Mesendoderm (in vitro differentiated cells): ENCODE measurements at places on chromosomes 7 and 10.

- peak; percentile 59 for DNase-seq
These were observed 323.4 kb downstream of the WDR37 start for GRCh38 chr10:1379601-1380000.

- peak; percentile 72 for DNase-seq
These were observed 4.6 kb downstream of the TRPV6 start for GRCh38 chr7:142880876-142881505.

GRCh38 chr10:110058212-110058611 lies 50.4 kb downstream of the ADD3 start:
- no peak for DNase-seq

GRCh38 chr7:134512271-134512670 lies 15.1 kb upstream of the AKR1B10 start:
- no peak for DNase-seq

GRCh38 chr10:103106539-103106938 lies 86.5 kb downstream of the NT5C2 start:
- no peak for DNase-seq

GRCh38 chr10:32072025-32072800 lies 16.0 kb upstream of the KIF5B start:
- peak; percentile 90 for DNase-seq

GRCh38 chr7:158842486-158842885 lies 13.2 kb upstream of the ESYT2 start:
- DNase-seq, result no peak

- DNase-seq, result no peak
These were observed 149.3 kb downstream of the SH3PXD2A start for GRCh38 chr10:103706047-103706446.

GRCh38 chr7:56174875-56175760 lies 58.9 kb upstream of the NUPR2 start:
- no peak for DNase-seq

GRCh38 chr10:97028126-97028831 lies 157.5 kb downstream of the SLIT1 start:
- no peak for DNase-seq

DNA sequence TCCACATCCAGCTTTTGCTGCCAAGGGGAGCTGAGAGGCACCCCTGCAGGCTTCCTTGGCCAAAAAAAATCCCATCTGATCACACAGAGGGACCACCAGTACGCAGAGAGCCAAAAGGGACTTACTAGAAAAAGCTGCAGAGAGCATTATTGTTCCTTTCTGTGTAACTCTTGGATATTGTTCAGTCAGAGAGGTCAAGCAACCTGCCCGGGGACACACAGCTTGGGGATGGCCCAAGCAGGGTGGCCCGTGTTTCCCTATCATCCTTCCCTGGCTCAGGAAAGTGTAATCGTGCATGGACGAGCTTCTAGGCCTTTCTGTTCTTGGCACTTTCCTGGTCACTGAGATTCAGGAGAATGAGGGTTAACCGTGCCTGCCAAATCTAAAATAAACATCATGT lies 84.1 kb upstream of the SH2B2 start:
- no peak for DNase-seq

GRCh38 chr7:157089100-157089610 lies 49.6 kb upstream of the UBE3C start:
- no peak for DNase-seq

- peak; percentile 23 for DNase-seq
These were observed 118.4 kb upstream of the PDLIM1 start for GRCh38 chr10:95408983-95409873.

GRCh38 chr7:12637819-12638592 lies 49.4 kb upstream of the ARL4A start:
- DNase-seq, result no peak

- peak; percentile 70 for DNase-seq
These were observed 14.6 kb downstream of the VOPP1 start for GRCh38 chr7:55557666-55558188.

GRCh38 chr10:47247148-47248059 lies 52.6 kb upstream of the GDF10 start:
- DNase-seq, result no peak

- DNase-seq, result peak; percentile 39
These were observed 414.0 kb upstream of the MKI67 start for GRCh38 chr10:128540128-128540762.

DNA sequence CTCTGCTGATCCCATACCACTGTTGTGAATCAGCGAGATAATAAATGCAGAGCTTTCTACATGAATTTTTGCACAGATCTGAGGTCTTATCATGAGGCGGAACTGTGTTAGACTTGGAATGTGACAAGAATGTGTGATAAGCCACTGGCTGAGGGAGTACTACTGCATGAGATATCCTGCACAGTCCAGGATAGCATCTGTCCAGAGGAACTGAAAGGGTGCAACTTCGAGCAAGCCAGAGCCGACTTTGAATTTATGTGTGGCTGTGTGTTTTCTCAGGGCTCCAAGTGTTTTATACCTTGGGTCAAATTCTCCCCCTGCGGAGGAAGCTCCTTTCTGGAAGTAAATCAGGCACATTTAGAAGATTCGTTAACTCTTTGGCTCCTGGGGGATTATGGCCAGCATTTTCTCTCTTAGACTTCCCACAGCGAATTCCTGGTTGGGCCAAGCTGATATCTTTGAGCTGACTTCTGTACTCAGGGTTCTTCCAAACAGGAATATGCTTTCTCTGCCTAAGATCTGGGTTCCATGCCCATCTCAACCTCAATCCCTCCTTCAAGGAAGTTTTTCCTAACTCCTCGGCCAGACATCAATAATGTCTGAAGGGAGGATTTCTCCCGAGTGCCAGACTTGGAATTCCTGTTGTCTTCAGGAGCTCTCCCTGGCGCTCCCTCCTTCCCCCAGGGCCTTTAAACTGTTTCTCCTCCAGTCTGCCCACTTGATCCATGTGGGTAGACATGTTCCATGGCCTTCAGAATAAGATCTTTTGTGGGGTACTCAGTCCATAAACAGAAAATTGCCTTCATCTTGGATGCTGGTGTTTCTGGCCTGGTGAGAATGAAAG lies 2.5 kb upstream of the MEST start:
- no peak for DNase-seq

DNA sequence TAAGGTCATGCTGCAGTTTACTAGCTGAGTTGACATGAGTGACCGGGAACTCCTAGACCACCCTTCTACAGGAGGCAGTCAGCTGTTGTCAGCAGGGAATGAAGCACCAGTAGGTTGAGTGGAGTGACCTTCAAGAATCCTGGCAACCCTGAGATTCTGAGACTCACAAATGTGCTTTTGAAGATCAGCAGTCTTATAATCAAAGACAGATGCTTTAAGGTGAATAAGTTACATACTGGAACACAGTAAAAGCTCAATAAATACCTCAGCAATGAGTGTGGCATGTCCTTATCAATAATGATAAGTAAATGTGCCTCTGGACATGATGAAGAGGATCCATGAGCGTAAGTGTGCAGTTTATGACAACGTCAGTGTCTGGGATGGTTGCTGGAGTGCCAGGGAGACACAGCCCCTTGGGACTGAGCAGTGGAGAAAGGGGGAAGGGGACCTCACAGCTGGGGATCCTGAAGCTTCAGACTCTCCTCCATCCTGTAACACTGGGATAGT lies 11.9 kb upstream of the OR6V1 start:
- DNase-seq, result no peak

GRCh38 chr7:87218796-87219544 lies 562 bp downstream of the TMEM243 start:
- DNase-seq, result peak; percentile 88

- DNase-seq, result no peak
These were observed 43.6 kb downstream of the MDH2 start for GRCh38 chr7:76091506-76091905.

DNA sequence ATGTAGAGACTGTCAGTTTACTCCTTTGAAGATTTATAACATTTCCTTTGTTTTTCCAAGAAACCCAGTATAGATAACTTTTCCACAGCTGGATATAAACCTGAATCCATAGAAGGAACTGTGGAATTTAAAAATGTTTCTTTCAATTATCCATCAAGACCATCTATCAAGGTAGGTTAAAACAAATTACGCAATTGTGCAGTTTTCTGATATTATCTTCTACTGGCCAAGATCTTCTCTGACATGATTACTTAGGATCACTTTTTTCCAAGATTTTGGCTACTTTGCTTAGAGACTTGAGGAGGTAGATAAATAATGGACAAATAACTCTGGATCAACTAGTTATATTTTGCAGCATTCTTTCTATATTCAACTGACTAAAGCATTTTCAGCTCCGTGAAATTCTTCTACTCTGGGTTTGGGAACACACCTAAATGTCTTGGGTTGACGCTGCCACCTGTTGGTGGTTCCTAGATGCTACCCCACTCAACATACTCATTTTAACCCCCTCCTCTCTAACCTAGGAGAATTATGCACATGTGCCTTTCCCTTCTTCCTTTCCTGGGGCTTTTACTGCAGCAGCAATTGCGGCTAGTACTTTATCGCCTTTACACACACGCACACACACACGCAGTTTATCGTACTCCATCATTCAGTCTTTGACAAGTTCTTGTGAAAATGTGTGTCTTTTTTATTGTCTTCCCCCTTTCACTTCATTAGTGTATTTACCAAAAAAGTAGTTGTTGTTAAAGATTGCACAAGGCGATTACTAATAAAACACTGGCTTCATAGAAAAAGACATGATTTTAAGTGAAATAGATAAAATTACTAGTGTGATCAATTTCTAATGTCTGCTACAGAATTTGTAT lies 32.7 kb downstream of the ABCB5 start:
- DNase-seq, result peak; percentile 84

- DNase-seq, result no peak
These were observed 22.9 kb downstream of the PDGFA start for GRCh38 chr7:496528-497295.

- no peak for DNase-seq
These were observed 87.0 kb downstream of the RAPGEF5 start for GRCh38 chr7:22269963-22270362.

- no peak for DNase-seq
These were observed 852.9 kb downstream of the SORCS1 start for GRCh38 chr10:106311590-106311989.

DNA sequence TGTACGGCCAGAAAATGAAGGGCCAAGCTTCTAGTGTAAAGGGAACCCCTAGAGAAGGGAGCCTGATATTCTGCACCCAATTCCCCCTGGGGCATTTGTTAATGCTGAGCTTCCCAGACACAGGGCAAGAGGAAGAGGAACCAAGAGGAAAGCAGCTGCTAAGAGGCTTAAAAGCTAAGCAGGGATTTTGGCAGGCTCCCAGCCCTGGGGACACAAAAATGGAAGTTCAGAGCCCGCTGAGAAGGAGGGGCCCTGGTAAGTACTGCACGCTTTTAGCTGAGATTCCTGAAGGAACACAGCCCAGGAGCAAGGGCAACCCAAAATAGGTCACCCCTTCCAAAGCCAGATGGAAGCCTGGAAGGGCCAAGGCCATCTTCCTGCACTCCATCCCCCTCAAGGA lies 387.3 kb upstream of the MGMT start:
- no peak for DNase-seq

- DNase-seq, result no peak
These were observed 12.6 kb downstream of the PTEN start for GRCh38 chr10:87875929-87876571.

- peak; percentile 80 for DNase-seq
These were observed 1002.9 kb upstream of the KCND2 start for GRCh38 chr7:119270045-119270464.

DNA sequence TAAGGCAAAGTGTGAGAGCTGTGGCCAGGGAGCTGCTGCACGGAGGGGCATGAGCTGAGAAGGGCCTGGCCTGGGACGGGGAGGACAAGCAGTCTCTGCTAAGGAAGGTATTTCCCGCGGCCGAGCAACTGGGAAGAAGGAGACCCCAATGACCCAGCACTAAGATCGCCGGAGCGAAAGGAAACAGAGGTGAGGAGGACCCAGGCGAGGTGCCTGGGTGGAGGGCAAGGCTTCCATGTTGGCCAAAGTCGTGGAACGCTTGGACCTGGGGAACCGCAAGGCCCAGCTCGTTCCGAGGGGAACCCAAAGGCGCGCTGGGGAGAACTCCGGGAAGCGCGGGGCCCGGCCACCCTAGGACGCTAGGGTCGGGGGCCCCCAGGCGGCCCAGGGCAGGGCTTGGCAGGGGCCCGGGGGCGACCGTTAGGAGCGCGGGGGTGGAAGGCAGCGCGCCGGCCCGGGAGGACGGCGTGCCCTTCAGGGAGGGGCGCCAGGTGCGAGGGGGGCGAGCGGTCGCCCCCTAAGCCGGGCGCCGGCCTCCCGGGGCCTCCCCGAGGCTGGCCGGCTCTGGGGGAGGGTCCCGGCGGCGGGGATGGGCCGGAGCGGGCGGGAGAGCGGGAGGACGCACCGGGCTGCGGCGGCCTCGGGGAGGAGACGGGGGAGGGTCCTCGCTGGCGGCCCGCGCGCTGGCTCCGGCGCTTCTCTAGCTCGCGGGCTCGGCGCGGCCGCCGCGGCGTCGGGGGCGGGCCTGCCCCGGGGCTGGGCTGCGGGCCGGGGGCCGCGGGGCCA lies 545 bp downstream of the GIGYF1 start:
- no peak for DNase-seq

- peak; percentile 36 for DNase-seq
These were observed 39.5 kb upstream of the ANKRD1 start for GRCh38 chr10:90960355-90960814.

DNA sequence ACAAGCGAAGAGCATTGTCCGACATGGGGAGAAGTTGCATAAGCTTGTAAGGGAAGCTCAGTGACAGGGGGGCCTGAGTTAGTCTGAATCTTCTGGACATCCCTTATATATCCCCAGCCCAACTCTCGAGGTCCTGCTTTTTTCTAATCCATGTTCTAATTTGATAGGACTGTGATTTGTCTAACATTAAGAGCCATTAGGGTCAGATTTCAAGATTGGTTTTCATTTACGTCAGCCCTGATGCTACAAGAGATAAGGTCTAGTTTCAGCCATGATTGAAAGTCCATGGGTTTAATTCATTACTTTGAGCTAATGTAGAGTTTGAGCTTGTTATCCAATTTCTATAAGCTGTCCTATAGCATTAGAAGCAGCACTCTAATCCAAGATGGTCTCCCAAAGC lies 20.3 kb downstream of the TLX1 start:
- DNase-seq, result no peak

DNA sequence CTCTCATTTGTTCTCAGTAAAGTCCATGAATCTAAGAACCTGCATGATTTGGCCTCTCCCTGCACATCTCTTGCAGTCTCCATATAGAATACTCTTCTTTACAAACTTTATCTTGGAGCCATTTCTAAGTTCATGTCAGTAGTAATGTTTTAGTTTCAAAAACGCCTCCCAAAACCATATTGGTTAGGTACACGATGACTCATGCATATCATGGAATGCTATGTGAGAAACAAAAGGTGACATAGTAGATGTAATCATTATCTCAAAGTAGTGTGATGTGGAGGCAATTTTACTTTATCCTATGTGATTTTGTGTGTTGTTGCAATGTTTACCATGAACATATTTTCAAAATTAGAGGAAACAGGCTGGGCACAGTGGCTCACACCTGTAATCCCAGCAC lies 520.7 kb downstream of the KCNMA1 start:
- DNase-seq, result no peak

DNA sequence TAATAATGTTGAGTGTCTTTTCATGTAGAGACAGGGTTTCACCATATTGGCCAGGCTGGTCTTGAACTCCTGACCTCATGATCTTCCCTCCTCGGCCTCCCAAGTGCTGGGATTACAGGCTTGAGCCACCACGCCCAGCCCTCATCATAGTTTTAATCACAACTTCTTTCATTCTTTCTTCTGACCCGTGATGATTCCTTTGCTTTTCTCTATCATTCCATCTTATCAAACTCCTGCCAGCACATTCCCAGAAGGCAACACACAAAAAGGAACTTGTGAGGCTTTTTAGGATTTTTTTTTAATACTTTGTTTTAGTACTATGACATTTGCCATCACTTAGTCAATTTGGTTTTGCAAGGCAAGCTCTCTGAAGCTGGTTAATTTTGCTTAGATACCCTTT lies 77.5 kb upstream of the MEOX2 start:
- DNase-seq, result no peak
